ENCODE measurements at places on chromosomes 13 and 19.

DNA sequence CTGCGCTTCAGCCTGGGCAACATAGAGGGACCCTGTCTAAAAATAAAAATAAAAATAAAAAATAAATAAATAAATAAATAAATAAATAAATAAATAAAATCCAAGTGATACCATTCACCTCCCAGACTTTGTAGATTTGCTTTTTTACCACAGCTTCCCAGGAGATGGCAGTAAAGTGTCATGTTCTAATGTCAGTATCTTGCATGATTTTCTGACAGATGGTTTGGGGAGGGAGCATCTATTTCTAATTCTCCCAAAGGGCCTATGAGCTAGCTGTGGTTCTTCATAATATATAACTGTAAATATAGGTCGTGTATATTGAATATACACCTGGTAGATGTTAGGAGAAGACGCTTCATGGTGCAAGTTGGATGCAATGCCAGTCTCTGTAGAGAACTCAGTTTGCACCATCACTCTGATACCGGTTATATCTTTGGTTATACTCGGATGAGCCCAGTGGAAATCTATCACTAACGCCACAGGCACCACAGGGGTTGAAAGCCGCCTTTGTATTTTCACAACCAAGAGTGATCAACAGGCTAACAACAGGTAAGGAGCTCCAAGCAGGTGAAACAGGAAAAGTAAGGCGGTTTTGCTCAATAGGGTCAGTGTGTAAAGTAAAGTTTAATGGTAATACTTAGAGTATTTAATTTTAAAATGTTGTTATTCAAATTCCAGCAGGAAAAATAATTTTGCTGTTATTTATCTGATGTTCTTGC is 13.9 kb downstream of the APLP1 start:
- peak; percentile 81 for DNase-seq

GRCh38 chr13:80586356-80586755 is 245.4 kb upstream of the SPRY2 start:
- peak; percentile 31 for DNase-seq

- peak; percentile 24 for DNase-seq
These were observed 1.1 kb downstream of the NUDT19 start for GRCh38 chr19:32692727-32693061.

- no peak for DNase-seq
These were observed 912 bp downstream of the SSC5D start for GRCh38 chr19:55488986-55489710.

- DNase-seq = no peak
These were observed 23.8 kb downstream of the ELAVL1 start for GRCh38 chr19:7981661-7982060.

GRCh38 chr13:55652657-55653056 is 1488.1 kb upstream of the PRR20A start:
- DNase-seq = no peak

DNA sequence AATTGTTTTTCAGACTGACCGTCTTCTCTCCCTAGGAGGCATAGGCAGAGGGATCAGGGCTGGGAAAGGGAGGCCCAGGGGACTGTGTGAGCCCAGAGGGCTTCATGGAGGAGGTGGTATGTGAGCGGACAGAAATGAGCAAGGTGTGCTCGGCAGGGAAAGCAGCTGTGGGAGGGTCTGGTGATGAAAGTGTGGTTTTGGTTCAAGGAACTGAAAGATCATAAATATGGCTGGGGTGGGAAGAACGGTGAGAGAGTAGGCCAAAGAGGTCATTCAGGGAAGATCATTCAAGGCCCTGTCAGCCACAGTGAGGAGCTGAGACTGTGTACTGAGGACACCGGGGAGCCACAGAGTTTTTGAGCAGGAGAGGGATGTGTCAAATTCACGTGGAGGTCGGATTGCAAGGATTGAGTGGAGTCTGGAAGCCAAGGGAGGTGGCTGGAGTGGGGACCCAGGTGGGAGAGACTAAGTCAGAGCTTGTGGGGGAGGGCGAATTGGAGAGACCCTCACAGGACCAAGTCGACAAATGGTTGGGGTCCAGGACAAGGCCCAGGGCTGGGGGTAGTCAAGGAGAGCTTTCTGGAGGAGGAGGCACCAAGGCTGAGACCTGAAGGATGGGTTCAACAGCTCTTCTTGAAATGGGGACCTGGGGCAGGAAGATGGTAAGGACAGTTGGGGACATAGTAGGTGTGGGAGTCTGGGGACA is 7.6 kb downstream of the PLD3 start:
- no peak for DNase-seq

- DNase-seq = no peak
These were observed 3.2 kb downstream of the LCP1 start for GRCh38 chr13:46178821-46179220.

DNA sequence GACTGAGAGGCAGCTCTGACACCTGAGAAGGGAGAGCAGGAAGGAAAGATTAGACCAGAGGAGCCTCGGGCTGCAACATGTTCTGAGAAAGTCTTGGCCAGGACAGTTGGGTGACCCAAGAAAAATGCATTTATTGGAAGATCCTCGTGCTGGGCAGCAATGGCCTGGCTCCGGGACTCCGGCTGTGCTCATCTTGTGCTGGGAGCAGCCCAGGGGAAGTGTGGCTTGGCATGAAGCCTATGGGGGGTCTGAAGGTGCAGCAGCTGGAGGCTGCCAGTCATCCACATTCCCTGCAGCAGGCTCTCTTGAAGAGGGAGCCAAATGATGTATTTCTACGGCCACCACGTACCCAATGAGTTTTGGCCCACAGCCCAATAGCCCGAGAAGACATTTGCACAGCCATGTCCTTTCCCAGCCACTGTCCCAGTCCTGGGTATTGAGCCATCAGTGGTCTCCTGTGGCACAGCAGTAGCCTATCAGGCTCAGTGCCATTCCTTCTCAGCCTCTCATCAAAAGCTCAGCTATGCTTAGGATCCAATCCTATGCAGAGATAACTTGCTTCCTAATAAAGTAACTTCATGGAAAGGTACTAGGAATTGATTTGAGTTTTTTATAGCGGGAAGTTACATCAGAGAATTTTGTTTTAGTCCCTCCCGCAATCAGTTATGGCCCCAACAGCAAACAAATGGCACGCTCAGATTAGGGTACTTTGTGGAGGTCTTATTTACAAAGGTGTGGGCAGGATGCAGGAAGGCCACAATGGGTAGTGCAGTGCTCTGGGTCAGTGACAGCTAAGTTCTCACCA is 76.0 kb upstream of the MEDAG start:
- peak; percentile 67 for DNase-seq

DNA sequence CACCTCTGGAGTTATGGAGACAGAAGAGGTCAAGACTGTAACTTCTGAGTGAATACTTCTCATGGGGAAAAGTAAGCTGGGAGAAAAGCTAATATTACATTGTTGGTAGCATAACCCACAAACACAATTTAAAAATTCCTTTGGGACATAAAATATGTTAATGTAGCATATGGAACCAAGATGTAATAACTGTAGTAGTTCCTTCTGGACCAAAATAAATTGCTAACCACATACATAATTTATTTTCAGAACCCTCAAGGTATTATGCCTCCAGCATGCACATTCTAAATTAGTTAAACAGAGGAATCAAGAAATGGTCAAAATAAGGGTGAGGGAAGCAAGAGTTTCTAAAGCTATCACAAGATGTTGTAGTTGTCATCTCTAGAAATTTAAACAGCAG is 4.8 kb upstream of the RNF17 start:
- no peak for DNase-seq

DNA sequence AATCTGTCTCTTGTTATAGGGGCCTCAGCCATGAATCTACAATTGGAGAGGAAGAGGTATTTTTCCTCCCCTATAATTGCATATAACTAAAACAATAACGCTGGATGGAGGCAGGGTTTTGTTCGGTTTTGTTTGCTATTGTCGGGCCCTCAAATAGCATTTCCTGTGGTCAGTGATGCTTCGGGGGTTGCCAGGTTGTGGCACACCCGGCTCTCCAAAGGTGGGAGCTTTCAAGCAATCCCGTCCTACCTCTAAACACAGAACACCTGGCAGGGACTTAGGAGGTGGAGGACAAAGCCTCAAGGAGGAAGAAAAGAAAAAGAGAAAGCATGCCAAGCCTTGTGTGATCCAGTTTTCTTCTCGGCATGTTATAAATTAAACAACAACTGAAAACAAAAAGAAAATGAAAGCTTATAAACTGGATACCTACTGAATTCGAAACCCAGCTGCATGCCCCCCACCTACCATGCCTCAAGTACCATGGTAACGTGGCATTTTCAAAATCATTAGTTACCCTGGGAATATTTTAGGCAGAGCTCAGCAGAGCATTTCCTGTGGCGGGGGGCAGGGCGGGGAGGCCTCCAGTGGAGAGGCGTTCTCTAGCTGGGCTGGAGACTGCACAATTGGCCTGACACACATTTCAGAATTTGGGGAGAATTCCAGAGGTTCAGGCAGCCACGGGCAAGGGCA is 213.8 kb downstream of the DCLK1 start:
- DNase-seq = no peak

GRCh38 chr13:32087955-32088747 is 56.6 kb downstream of the FRY start:
- no peak for DNase-seq

- no peak for DNase-seq
These were observed 492.4 kb downstream of the DACH1 start for GRCh38 chr13:71374471-71375049.

DNA sequence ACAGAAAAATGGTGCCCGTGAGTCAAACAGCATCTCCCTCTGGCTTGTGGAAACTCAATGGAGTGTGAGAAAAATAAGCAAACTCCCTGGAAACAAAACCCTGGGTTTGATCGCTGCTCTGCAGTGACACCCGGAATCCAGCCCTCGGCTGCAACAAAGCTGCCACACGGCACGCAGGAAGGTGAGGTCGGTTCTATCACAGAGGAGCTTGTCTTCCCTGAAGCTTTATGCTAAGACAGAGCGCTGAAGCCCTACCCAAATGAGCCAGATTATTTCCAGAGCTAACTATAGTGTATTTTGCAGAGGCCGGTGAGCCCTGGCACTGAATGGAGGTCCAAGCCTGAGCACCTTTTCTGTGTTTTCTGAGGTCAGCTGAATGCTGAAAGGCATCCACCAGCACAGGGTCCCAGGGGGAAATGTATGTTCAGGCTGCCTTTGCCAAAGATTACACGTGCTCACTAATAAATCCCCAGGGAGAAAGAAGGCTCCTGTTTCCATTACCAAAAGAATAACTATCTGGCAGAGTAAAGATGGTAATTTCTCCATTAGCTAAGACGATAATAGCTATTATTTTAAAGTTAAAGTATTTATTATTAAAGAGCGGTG is 77.8 kb downstream of the TSHZ3 start:
- DNase-seq = no peak

- no peak for DNase-seq
These were observed 26.1 kb downstream of the NFIC start for GRCh38 chr19:3392480-3392879.

DNA sequence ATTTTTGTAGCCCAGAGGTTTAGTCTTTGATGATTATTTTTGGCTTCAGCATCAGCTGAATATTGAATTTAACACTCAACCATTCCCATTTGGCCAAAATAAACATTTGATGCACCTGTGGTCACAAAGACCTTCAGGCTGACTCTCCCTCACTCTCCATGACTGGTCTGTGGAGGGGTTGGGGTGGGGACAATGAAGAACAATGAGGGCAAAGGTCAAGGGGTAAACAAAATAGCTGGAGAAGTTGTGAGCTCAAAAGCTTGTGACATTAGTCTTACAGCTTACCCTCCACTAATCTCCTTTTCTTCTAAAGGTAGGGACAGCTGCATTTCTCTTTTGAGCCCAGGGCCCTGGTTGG is 86.9 kb downstream of the SLC15A1 start:
- no peak for DNase-seq

- DNase-seq = peak; percentile 49
These were observed 20.1 kb upstream of the EBPL start for GRCh38 chr13:49711218-49711863.

DNA sequence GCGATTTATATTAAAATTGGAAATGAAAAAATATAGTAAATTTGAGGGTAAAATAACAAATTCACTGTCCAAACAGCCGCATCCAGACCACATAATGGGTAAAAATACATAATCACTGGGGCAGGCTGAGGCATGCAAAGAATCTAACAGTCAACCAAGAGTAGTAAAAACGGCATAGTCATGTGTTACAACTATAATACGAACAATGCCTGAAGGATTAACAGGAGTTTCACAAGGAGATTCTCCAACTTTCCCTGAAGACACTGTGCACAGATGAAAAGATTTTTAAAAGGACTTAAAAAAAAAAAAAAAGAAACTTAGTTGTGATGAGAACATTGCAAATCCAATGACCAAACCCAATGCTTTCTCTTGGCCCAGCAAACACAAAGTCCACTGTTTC is 20.4 kb upstream of the ATXN8OS start:
- DNase-seq = peak; percentile 1

DNA sequence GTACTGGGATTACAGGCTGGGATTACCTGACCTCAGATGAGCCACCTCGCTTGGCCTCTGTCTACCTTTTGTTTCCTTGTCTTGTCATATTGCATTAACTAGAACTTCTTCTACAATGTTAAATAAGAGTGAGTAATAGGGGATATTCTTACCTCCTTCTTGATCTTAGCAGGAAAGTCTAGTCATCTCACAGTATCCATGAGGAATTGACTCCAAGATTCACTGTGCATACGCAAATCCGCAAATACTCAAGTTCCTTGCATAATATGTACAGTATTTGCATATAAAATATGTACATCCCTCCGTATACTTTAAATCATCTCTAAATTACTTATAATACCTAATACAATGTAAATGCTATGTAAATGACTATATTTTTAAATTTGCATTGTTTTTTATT is 78.3 kb downstream of the POLR1D start:
- no peak for DNase-seq

- peak; percentile 59 for DNase-seq
These were observed 52.0 kb downstream of the TDRD3 start for GRCh38 chr13:60448907-60449510.

- DNase-seq = no peak
These were observed 366.2 kb upstream of the TSHZ3 start for GRCh38 chr19:31715249-31715945.

DNA sequence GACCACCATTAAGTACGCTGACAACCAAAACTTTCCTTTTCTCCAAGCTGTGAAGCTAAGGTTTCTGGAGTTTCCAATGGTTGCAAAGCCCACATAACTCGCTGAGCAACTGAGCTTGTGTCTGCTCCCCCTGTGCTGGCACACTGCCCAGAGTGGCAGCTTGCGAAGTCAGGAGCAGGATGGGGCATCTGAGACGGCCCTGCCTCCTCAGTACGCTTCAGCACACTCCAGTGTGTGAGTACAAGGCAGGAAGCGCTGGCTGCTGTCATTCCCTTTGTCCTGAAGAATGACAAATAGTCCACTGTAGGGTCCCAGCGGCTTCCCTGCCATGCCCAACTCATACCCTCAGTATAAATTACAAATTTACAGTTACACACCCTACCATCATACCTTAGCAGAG is 51.5 kb downstream of the SKA3 start:
- DNase-seq = peak; percentile 25

- DNase-seq = no peak
These were observed 14.2 kb downstream of the CHERP start for GRCh38 chr19:16527971-16528521.

- DNase-seq = no peak
These were observed 5.6 kb downstream of the SIGLEC7 start for GRCh38 chr19:51147663-51148062.

GRCh38 chr13:107373551-107373950 is 805.6 kb upstream of the ARGLU1 start:
- DNase-seq = peak; percentile 78

- no peak for DNase-seq
These were observed 3.2 kb downstream of the AXL start for GRCh38 chr19:41222240-41222639.
